ENCODE measurements at places on chromosomes 11 and 22.

GRCh38 chr22:37639070-37639760 is at the start of gene SH3BP1:
TSS of gene SH3BP1 (plus strand) at chr22:37639669. CDS start at chr22:37639788, 119 bp downstream.
- DNase-seq: peak; percentile 65

- no peak for DNase-seq
These were observed 10.6 kb downstream of the IFT27 start for GRCh38 chr22:36765131-36765942.

- no peak for DNase-seq
These were observed 60.5 kb downstream of the HIPK3 start for GRCh38 chr11:33317662-33318061.

GRCh38 chr11:120229451-120230424 is 10.2 kb upstream of the POU2F3 start:
- peak; percentile 59 for DNase-seq

DNA sequence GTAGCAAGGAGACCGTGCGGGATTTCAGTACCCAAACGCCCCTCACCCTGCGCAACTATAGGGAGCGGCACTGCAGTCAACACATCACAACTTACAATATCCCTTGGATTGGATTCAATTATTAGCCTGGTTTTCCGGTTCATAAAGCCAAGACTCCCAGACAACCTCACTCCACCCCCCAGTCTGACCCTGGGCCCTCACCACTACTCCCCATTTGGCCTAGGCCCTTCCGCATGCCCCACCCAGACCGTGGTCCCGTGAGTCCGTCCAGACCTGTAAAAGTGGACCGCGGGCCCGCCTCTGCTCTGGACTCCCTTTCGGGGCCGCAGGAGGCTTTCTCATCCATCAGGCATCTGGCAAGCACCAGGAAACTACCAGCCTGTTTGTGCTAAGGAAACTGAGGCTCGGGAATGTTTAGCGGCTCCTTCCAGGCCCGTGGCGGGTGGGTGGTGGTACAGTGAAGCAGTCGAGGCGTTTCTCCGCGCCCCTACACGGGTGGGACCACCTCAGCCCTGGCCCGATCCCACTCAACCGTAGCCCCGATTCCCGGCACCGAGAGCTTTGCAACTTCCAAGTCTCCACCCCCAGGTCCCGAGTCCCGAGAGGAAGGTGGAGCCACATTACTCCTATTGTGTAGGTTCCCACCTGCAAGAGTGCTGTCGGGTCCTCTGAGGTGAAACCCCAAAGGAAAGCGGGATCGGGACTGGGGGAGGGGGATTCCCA is 679 bp upstream of the DPP3 start:
- peak; percentile 58 for DNase-seq

DNA sequence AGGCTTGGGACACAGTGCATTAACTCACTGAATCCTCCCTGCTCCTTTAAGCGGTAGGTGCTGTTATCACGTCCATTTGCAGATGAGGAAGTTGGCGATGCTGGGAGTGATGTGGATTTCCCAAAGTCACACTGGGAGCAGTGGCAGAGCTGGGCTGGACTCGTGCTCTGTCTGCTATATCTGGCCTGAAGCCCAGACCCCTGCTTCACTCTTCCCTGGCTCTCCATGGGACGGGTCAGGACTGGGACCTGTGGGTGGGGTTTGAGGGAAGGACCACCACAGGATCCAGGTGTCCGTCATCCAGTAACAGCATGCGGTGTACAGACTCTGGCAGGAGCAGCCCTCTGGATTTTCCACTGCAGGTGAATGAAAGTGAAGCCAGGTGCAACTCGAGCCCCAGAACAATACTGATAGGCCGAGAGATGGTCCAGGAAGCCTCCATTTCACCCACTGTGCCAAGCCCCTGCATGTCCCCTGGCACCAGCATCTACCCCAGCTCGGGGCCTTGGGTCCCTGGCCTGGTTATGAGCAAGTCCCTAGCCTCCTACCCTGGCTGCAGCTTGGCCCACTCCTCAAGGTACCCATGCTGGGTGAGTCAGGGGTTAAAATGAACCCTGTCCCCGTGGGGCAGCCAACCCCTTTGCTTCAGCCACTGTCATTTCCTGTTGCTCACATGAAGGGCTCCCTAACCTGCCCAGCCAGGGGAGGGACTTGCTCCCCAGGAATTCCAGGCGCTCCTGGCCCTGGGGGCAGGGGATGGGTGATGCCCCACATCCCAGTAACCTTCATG is 4.2 kb downstream of the USP2 start:
- DNase-seq: no peak

Measured in trophoblast cell (in vitro differentiated cells and primary cell).